ENCODE measurements at places on chromosomes 6 and 20.

- DNase-seq: no peak
These were observed 139.7 kb upstream of the RPS6KA2 start for GRCh38 chr6:166766769-166767168.

DNA sequence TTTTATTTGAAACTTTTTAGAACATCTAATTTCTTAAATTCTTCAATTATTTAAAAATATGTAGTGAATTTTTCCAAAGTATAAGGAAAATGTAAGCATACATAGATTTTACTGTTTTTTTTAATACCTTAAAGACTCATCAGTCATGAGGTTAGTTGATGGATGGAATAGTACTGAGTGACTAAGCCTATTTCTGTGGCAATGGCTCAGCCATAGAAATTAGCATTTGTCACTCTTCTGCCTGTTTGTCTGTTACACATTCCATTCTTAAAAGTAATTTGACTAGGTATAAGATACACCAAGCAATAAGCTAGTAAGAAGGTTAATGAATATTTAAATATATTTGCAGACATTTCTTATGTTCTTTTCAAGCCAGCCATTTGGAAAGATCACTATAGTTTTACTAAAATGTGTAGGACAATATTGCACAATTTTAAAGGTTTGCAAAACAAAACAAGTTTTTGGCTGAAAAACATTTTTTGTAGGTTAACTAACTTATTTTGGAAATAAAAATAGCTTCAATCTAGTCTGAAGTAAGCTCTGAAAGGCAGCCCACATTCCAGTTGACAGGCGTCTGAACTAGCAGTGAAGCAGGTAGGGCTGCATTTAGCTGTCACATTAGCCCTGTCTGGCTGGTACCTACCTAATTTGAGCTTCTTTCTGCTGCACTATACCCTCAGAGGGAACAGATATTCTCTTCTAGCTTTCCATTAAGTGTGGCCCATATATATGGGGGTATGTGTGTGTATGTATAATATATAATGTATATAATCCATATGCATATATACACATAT lies 385.7 kb downstream of the GRIK2 start:
- DNase-seq: no peak

DNA sequence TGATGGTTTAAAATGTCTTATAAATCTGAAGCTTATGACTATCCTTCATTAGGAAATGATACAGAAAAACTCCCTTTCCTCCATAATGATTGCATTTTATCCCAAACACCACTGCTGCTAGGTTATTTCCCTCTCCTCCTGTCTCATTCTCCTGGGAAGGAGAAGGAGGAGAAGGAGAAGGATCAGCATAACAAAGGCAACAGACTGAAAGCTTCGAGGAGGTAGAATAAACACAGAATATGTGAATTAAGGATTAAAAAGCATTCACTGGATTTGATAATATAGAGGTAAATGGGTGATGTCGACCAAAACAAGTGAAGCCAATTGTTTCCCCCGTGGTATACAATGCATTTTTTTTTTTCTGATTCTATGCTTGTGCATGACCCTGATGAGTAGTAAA lies 82.0 kb downstream of the WASF1 start:
- DNase-seq: no peak

DNA sequence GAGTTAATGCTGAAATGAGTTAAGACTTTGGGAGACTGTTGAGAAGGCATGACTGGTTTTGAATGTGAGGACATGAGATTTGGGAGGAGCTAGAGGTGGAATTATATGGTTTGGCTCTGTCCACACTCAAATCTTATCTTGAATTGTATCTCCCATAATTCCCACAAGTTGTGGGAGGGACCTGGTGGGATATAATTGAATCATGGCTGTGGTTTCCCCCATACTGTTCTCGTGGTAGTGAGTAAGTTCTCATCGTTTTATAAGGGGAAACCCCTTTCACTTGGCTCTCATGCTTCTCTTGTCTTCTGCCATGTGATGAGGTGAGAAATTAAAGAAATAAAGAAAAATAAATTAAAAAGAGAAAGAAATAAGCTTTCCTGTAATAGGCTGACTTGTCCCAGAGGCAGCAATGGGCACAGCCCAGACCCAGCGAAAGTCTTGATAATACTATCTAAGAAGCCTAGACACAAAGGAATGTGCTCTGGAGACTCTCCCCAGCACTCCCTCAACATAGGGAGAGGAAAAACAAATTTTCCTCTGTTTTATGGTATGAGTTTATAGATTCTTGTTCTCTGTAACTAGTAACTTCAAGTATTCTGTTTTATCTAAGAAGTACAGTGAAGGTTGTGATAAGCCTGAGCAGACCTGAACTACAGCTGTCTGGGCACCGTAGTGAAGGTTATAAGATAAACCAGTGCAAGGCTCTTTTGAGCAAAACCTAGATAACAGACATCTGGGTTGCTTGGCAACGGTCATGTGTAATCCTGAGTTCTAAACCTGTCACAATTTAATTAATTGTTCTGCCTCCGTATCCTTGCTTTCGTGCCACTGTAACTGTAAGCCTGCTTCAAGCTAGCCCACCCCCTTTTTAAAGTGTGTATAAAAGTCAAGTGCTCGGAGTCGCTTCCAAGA lies 88.9 kb upstream of the ECI2 start:
- no peak for DNase-seq

- DNase-seq: no peak
These were observed 24.1 kb downstream of the ALDH8A1 start for GRCh38 chr6:134925800-134926199.

- DNase-seq: no peak
These were observed 14.4 kb downstream of the TNFAIP3 start for GRCh38 chr6:137881522-137881886.

DNA sequence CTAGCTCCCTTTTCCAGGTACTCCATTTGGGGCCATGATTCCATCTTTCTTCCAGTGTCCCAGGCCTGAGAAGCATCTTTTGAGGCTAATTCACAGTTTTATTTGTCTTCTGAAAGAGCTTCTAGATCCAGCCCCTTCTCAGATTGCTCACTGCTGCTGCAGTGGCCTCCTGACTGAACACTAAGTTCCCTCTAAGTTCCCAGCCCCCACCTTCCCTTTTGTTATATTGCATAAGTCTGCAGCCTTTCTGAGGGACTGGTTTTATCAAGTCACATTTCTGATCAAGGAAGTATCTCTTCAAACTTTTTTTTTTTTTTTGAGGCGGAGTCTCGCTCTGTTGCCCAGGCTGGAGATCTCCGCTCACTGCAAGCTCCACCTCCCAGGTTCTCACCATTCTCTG lies 10.7 kb downstream of the MAPRE1 start:
- no peak for DNase-seq

- no peak for DNase-seq
These were observed 1.6 kb downstream of the REM1 start for GRCh38 chr20:31476643-31477215.
